Fibroblast of the aortic adventitia (primary cell): ENCODE measurements at places on chromosomes 5 and 9. TPM values are rescaled to one million over a fixed set of nuclear protein-coding genes. Genes with fewer than 3 reads are reported as not detected.
A peak's percentile ranks its signal among the peaks of the same experiment; 100 is the strongest.

Gene PCDHB7
- 0.63 and 0.98 TPM in 2 replicates for total RNA-seq

Gene PRR7
- 2.2 and 8.8 TPM in 2 replicates for total RNA-seq

Gene CARTPT
- total RNA-seq: not detected in 2 replicates

Gene FLT4
- total RNA-seq: 0.09 TPM in 1 of 2 replicates, not detected in the other

- no peak for DNase-seq
Measured at GRCh38 chr5:113719549-113719948, 206.1 kb downstream of the YTHDC2 start.

DNA sequence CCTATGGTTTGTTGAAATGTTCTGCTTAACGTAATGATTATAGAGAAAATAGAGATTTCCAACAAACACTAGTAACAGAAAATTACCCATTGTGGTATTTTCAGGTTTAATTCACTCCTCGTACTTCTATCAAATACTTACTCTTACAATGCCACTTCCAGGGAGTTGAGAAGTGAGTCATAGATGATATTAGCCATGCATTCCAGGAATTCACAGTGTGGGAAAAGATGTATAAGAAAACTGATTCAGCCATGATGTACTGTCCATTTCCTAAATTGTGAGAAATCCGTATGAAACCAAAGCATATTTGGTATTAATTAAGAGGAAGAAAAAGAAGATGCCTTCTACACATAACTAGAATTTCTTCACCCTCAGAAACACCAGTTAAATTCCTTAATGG is 1854.6 kb upstream of the WWC1 start:
- DNase-seq: no peak

DNA sequence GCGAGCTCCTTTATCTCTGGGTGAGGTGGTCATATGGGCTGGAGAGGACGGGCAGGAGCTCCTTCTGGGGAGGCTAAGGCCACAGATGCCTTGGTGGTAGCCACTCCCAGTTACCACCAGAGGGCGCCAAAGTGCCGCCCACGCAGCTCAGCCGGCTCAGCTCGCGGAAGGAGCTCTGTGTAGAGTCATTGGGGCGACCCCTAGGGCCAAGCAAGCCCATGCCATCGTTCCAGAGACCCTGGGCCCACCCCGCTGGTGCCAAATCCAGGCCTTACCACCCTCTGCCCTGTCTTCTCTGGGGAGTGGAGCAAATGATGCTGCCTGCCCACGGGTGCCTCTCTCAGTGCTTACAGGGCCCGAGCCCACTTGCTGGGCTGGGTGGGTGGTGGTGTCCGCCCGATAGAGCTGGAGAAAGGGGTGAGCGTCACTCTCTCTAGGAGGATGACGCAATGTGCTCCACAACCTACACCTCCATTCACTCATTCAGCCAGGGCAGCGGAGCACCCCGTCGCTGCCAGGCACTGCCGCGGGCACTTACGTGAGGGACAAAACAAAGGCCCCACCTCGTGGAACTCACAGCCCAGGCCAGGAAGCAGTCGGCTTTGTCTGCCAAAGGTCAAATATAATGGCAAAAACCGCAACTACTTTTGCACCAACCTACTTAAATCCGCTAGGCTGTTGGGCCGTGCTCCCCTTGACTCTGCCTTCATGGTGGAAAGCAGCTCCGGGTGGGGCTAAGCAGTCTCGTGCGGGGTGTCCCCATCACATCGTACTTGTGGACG is 13.8 kb downstream of the TSPAN17 start:
- peak; percentile 72 for DNase-seq

- DNase-seq: no peak
Measured at GRCh38 chr5:134526483-134527155, 1.1 kb downstream of the JADE2 start.

DNA sequence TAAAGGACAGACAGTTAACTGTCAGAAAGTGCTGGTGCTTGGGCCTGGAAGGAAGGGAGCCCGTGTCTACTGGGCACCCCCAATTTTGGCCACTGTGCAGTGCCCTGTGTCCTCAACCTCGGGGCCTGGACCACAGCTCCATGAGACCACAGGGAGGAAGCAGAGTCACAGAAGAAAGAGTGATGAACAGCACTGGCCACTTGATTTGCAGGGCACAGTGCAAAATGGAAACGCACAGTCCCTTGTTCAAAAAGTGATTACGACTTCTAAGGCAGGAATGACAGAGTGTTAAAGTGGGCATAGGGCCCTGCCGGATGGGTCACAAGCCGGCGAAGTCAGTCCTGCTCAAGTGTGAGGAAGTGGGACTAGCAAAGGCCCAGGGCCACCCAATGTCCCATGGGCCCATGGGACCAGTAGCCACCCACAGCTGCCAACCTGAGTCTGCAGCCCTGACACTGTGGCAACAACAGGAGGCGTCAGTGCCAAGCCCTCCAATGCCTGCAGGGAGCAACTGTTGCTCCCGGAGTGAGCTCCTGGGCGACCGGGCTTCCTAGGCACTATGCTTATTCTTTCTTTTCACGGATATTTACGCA is 85.4 kb downstream of the ADAMTS2 start:
- DNase-seq: no peak

GRCh38 chr9:127448112-127448805 is 2.9 kb downstream of the RPL12 start:
- peak; percentile 7 for DNase-seq

GRCh38 chr5:68467208-68467607 is 251.7 kb downstream of the PIK3R1 start:
- DNase-seq: no peak

DNA sequence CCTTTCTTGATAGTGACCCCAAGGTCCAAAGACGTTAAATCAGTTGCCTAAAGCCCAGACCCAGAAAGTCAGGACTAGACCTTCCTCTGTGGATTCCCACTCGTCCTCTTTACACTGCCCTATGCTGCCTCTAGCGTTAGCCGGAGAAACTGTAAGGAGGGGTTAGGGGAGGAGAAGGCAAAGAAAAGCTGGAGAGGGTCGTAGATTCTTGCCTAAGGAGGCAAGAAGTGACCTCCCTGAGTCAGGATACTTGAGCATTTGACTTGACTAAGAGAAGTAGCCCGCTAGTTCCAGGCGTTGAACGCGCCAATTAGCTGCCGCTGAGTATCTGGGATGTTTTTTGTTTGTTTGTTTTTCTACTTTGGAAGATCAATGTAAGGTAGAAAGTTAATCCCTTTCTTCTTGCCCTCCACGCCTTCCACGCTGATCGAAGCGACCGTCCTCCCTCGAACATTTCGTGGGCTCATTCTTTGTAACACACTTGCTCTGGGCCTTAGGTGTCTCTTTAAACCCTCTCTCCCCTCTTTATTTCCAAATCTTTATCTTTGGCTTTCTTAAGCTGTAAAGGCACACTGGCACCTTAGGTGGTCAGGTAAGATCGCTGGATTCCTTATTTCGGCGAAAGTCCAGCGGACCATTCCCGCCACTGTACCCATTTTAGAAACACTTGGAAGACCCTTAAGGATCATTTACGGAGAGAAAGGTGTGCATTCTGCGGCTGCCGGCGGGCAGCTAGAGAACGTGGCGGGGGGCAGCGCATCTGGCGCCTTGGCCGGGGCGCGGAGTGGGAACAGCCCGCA is 5.1 kb upstream of the RGMB start:
- DNase-seq: peak; percentile 69

DNA sequence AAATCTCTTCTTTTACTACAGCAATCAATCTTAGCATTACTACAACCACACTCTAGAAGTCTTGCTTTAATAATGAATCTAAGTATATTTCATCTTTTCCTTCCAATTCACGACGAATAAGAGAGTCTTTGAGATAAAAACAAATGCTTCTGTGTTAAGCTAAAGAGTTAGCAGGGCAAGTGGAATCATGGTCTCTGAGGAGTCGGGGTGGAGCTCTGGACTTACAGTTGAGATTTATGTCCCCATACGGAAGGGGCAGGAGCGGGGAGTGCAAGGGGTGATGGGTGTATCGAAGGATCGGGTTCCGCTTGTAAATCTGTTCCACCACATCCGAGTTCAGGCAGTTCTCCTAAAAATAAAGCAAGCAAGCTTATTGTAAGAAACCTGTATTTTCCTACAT is 59.0 kb upstream of the RETREG1 start:
- DNase-seq: no peak

DNA sequence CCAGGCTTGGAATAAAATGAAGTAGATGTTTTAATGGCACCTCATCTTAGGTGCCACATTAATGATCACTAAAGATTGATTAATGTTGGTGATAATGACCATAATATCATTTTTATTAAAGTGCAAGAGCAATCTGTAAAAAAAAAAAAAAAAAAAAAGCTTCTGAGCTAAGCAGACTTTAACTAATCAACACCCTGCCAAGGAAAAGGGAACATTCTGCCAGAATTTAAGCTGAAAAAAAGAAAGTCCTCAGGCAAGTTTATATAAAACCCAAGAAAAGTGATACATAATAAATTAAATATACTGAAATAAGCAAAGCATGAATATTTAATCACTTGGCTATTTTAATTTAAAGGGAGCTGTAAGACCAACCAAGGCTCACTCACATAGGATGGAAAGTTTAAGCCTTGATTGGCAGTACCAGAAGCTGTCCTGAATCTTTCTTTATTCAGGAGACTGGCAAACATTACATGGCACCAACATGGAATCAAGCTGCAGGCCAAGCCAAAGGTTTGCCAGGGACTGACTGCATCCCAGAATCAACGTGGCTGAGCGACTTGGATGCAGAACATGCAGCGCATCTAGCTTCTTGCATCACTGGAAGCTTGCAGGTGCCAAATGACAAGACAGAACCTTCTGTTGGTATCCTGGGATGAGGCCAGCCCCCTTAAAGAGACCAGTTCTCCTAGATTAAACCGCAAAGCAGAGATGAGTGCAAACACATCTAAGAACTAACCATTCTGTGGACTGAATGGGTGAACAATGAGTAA is 413.6 kb downstream of the ENC1 start:
- DNase-seq: no peak
